Left cardiac atrium (tissue), 4 donors: ENCODE measurements at places on chromosomes 2 and 18. TPM values are rescaled to one million over a fixed set of nuclear protein-coding genes. Genes with fewer than 3 reads are reported as not detected.

The AQP12B gene
- not detected for total RNA-seq

DNA sequence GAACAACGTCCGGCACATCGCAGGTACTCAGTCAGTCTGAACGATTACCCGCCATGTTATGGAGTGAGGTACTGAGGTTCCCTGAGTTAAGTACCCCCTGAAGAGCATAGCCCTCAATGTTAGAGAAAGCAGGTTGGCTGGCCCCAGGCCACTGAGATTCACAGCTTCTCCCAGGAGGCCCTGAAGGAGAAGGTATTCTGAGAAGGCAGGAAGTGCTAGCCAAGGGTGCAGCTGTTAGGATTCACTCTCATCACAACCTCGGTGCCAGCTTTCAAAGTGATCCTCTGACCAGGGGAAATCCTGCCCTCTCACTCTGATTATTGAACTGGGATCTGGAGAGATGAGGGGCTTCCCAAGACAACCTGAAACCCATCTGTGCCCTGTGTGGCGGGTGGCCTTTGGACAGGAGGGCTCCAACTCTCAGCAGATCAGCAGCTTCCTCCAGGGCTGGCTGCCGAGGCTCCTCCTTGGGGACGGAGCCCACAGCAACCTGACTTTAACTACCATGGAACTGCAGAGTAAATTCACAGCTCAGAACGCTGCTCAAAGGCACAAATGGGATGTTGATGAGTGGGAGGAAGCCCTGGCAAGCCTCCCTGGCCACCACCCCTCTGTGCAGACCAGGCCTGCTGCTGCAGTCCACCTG, 7.8 kb downstream of the EHD3 start:
- no peak for DNase-seq

The CBLN2 gene
- total RNA-seq, result not detected

GRCh38 chr2:126797622-126798275, 100.9 kb upstream of the TEX51 start:
- no peak for DNase-seq

The ACMSD gene
- not detected for total RNA-seq

GRCh38 chr2:102080451-102081242, 61.9 kb upstream of the IL1R1 start:
- DNase-seq, result no peak

The CXCR2 gene
- total RNA-seq, result 1.2 TPM

The TNS1 gene
- 436 TPM for total RNA-seq

- peak; percentile 85 for DNase-seq
Measured at GRCh38 chr18:79507546-79508480, 112.1 kb downstream of the NFATC1 start.

DNA sequence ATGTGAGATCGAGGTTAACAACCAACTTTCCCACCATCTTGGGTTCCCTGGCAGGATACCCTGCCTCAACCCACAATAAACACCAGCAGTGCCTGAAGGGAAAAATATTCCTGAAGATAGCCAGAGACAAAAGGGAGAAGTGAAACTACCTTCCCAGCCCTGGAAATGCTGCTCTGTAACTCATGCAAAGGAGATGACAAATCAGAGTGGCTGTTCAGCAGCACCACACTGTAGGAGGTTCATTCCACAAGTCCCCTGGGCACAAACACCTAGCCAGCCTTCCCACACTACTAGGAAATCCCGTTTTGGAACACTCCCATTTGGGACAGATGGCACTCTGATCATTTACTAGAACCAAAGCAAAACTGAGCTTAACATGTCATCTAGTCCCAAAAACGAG, 190.7 kb upstream of the RBBP8 start:
- no peak for DNase-seq

DNA sequence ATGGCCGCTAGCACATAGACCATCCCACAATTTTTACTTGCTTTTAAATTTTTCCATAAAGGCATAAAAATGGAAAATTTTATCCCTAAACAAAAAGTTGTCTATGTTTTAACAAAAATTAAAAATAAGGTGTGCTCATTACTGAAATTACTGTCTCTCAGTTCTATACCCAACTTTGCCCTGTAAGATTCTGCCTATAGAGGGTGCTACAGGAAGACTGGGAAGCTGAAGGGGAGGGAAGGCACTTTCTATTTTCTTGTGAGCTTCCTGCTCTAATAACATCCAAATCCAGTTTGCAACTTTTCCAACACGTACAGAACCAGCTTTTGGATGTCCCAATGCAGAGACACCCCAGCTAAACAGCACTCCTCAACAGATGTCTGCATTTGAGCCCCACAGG, 666.9 kb downstream of the PLCL1 start:
- DNase-seq, result no peak

DNA sequence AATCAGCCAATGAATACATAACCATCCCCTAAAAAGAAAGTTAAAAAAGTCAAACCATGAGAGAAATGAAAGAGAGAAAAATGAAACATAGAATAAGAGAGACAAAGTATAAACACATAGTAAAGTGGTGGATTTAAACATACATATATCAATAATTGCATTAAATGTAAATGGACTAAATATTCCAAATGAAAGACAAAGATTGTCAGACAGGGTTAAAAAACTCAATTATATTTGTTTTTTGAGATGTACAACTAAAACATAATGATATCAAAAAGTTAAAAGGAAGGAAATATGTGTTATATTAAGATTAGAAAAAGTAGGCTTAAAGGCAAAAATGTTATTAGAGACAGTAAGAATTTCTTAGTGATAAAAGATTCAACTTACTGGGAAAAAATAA, 83.8 kb upstream of the CELF4 start:
- DNase-seq, result no peak

GRCh38 chr2:20072436-20073158, 21.2 kb upstream of the LAPTM4A start:
- no peak for DNase-seq

The ANKZF1 gene
- 16.0 TPM for total RNA-seq

The HNRNPLL gene
- total RNA-seq, result 28.3 TPM

The STAT4 gene
- total RNA-seq, result 22.9 TPM
